ENCODE measurements at places on chromosomes 3 and 15.

GRCh38 chr3:125317761-125318160 lies 57.4 kb downstream of the ZNF148 start:
- DNase-seq: no peak

DNA sequence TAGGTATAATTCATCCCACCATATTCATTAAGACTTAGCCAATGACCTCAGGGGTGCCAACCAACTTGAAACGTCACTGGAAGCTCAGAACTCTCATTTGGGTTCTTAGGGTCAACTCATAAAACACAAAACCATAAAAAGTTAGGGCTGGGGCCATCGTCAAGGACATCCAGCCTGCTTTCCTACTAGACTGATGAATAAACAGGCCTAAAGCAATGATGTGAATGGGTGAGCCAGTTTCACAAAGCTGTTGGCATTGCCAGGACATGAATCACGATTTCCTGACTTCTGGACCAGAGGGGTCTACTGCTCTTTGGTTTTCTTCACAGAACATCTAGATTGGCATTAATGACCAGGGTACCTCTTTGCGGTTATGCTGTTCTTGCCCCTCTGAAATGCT lies 64.7 kb downstream of the EOMES start:
- no peak for DNase-seq

- no peak for DNase-seq
These were observed 1.7 kb downstream of the CLRN1 start for GRCh38 chr3:150970665-150971324.

DNA sequence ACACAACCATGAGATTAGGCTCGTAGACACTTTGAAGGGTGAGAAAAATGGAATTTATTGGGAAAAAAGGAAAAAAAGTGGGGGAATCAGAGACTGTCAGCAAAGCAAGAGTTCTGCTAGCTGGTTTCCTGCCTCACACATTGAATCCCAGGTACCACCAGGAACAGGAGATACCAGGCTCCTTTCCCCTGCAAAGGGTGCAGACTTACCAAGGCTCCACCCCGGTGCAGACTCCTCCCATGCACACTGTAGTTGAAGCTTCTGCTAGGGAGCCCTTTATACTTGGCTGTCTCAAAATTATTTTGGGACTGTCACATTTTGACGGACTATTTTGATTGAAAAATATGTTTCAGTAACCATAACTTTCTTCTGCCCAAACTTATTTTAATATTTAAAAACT lies 819.9 kb upstream of the GBE1 start:
- no peak for DNase-seq

DNA sequence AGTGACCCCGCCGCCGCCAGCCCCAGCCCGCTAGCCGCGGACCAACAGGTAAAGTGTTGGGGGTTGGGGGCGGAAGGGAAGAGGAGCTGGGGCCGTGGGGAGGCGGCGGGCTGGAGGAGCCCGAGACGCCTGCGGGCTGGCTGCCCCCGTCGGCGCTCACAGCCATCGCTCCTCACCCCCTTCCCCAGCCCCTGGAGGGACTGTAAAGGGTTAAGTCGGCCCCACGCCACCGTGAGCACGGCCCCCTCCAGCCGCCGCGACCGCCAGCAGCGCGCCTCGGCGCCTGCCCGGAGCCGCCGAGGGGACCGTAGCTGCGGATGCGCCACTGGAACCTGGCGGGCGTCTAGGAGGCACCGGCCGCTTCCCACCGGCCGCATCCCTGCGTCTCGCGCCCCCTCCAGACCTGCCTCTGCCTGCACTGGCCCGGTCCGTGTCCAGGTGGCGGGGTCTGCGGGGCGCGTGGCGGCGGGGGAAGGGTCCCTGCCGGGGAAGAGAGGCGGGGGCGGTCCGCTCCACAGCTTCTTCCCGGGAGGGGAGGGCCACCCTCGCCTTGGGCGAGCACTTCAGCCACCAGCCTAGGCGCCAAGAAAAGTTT lies 522 bp downstream of the MED12L start:
- peak; percentile 12 for DNase-seq

DNA sequence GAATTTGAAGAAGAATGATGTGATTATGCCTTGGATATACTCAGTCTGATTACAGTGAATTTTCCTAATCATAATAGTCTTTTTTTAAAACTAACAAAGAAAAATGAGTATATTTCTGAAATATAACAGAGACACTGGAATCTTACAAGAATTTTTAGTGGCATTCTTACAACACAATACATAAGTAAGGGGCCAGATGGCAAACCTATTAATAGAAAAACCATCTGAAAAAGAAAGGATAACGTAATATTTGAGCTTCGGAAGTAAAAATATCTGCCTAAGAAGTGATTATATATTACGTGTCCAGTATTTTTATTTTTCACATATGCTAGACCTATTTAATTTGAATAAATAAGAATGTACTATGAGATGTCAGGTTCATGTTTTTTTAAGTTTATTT lies 452.8 kb downstream of the NAALADL2 start:
- DNase-seq: no peak

DNA sequence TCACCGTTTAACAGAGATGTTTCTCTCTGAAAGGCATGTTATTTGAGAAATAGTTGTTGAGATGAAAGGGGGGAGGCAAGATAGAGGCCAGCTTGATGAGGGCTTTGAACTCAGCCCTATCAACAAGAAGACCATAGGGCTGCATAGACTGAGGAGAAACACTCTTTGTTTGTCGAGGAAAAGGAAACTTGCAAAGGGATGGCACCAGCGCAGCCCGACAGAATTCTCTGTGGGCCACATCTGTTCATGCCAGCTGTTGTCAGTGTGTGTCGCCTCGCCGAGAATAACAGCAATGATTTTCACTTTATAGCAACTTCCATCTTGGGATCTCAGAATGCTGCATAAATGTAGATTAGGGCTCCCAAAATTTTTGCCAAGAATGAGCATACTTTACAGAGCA lies 478.3 kb upstream of the TPRG1 start:
- DNase-seq: no peak

DNA sequence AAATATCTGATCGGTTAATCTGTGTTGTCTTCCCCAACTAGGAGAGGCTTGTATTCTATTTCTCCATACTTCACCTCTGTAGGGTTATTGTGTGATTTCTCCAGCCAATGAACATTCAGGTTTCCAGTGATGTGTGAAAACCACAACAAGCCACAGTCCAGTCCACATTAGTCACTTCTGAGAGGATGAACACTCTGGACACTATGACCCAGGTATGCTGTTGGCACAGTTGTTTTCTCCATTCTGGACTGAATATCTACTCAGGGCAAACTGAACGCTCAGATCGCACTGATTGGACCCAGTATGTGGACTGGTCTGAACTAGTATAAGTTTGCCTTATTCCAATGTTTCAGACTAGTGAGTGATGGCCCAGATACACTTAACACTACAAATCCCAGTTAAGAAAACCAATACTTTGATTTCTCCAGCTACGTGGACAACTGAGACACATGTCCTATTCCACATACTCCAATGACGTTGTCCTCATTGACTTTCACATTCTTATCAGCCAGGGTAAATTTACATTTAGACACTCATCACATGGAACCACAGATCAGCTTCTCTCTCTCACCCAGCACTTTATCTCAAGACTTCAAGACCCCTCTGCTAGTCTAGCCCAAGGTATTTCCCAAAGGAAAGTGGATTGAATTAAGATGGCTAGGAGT lies 587.4 kb upstream of the SGO1 start:
- DNase-seq: no peak

DNA sequence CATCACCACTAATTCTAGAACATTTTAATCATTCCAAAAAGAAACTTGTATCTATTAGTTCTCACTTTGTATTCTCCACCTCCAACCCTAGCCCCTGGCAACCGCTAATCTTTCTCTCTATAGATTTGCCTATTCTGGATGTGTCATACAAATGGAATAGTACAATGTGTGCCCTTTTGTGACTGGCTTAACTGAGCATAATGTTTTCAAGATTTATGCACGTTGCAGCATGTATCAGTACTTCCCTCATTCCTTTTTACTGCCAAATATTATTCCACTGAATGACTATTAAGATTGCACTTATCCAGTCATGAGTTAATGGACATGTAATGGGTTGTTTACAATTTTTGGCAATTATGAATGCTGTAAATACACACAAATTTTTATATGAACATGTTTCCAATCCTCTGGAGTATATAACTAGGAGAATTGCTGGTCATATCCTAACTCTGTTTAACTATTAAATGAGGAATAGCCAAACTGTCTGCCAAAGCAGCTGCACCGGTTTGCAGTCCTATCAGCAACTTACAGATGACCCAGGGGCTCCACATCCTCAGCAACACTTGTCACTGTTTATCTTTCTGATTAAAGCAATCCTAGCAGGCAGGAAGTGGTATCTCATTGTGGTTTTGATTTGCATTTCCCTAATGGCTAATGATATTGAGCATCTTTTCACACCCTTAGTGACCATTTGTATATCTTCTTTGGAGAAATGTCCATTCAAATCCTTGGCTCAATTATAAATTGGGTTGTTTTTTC lies 42.9 kb downstream of the DCUN1D1 start:
- DNase-seq: no peak

DNA sequence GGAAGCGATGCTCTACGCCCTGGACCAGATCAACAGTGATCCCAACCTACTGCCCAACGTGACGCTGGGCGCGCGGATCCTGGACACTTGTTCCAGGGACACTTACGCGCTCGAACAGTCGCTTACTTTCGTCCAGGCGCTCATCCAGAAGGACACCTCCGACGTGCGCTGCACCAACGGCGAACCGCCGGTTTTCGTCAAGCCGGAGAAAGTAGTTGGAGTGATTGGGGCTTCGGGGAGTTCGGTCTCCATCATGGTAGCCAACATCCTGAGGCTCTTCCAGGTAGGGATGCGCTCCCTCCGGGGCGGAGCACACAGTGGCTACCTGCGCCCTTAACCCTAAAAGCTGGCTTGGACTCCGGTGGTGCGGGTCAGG lies 698 bp downstream of the GRM7 start:
- no peak for DNase-seq

- DNase-seq: peak; percentile 51
These were observed 94.4 kb downstream of the DNASE1L3 start for GRCh38 chr3:58116161-58116955.

DNA sequence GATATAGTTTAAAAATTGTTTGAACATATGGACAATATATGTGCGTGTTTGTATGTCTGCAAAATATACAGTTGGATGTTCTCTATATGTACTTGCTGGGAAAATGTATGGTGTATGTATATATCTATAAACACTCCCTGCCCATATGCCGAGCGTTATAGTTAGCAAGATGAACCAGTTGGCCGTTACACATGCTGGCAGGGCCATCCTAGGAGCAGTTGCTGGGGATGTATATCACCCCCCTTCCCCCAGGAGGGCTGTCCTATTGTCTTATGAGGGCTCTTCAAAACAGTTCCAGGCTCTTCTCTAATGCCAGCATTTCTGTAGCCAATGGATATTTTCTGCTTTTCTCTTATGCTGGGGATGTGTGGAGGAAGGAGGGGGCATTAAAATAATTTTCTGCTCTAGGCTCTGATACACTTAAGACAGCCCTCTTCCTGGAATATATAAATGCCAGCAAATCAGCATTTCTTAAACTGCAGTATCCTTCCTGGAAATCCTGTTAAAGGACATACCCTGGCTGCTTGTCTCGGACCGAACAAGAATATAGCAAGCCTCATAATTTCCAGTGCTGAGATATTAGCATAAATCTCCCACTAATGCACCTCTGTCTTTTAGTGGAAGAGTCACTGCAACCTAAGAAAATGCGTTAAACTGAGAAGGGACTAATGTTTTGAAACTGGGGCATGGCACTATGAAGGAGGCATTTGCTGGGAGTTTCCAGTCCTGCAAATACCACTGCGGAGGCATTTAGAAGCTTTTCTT lies 134.4 kb downstream of the MDFIC2 start:
- DNase-seq: no peak

- no peak for DNase-seq
These were observed 32.0 kb upstream of the CCDC174 start for GRCh38 chr3:14619605-14620004.

- no peak for DNase-seq
These were observed 39.5 kb downstream of the TIGIT start for GRCh38 chr3:114333180-114333922.

DNA sequence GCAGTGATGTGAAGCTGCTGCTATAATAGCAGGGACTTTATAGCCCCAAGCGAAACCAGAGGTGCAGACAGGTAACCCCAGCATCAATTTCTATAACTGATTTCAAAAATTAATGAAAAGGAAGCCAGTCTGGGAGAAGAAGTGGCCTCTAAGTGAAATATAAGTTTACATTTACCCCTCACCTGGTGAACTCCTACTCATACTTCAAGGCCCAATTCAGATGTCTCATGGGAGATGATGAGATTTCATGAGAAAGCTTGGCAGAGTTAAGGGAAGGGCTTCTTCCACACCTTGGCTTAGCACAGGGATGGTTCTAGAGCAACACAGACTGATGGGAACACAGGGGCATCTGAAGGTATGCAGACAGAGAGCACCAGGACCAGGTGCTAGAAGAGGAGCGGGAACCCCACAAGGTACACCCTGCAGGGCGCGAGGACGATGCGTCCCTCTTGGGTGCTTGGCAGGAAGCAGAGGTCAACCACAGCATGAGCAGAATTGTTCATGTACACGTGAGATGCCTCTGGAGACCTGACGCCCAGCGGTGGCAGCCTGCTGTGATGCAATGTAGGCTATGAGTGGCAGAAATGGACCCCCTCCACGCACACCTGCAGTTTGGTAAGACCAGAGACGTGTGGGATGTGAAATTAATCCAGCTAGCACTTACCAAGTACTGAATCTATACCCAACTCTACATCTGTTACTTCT lies 102.9 kb downstream of the SRGAP3 start:
- DNase-seq: no peak

- no peak for DNase-seq
These were observed 280.5 kb downstream of the MBNL1 start for GRCh38 chr3:152549263-152549662.

- DNase-seq: no peak
These were observed 656.5 kb upstream of the NR2F2 start for GRCh38 chr15:95674031-95674430.

DNA sequence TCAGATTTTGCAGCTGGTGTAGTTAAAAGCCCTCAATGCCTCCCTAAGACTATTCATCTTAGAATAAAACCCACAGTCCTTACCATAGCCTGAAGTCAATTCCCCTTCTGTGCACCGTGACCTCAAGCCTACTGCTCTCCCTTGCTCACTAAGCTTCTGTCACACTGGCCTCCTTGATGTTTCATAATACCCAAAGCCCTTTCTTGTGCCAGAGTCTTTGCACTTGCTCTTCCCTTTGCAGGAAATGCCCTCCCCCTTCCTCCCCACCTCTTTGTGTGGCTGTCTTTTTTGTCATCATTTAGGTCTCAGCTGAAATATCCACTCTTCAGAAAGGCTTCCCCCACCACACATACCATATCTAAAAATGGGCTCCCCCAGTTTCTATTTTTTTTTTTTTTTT lies 4.2 kb upstream of the PLEKHO2 start:
- DNase-seq: peak; percentile 73
